ENCODE measurements at places on chromosomes 13 and 19.

DNA sequence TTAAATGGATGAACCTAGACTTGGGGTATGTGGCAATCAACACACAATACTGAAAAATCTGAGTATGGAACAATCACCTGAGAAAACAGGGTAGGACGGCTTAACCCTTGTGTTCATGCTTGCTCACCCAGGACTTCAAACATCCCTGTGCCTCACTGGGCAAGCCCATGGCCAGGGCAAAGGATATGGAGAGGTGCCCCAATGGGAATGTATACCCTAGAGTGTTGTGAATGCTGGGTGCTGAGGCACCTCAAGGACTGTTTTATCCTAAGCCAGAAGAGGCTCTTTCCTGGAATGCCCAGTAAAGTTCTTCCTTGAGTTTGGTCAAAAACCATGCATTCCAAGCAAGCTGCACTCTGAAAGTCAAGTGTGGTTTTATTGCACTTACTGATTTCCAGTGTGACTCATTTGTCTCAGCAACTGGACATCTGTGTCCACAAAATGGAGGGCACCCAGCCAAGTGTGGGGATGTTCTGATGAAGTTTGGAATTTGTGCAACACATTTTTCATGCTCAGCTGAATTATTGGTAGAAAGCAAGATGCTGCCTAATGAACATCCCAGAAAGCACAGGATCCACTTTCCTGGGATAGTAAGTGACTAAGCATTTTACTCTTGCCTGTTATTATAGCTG lies 531.3 kb downstream of the RFC3 start:
- DNase-seq = no peak

DNA sequence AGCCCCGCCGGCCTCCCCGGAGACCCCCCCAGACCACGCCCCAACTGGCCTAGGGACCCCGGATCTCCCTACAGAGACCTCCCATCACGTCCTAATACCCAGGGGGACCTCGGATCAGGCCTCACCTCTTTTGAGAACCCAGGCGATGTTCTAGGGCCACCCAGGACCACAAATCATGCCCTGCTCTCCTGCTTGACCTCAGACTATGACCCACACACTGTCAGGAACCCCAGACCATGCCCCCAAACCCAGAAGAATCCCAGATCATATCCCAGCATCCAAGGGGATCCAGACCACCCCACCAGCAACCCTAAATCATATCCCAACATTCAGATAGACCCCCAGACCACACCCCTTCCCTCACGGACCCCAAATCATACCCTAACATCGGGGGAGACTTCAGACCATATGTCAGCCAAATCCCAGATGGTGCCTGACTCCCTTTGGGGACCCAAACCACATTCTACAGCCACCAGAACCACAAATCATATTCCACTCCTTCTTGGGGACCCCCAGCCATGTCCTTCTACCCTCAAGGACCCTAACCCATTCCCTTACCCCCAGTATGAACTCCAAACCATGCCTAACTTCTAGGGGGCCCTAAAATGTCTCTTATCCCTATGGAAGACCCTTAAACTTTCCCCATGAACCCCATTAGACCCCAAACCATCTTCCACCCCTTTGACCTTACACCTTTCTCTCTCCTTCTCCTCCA lies 611 bp upstream of the LRFN1 start:
- DNase-seq = no peak

- DNase-seq = no peak
These were observed 977.6 kb downstream of the SLITRK5 start for GRCh38 chr13:88648598-88649373.

GRCh38 chr19:43441716-43442115 lies 23.7 kb downstream of the LYPD3 start:
- DNase-seq = no peak

DNA sequence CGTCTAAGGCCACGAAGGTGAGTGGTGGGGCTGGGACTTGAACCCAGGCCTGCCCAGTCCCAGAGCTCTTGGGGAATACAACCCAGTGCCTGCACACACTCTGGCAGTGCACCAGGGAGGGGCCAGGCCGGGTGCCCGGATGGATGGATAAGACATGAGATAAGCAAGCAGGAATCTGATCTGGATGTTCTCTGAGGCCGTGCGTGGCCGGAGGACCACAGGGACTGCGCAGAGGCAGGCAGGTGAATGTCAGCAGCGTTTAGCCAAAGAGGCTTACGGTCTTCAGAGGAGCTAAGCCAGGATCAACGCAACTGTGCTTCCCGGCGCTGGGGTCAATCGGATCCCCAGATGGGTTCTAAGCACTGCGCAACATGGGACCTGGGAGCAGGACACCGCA lies 1.5 kb downstream of the ZNF787 start:
- DNase-seq = no peak

- no peak for DNase-seq
These were observed 13.1 kb upstream of the SLC25A42 start for GRCh38 chr19:19050731-19051130.

- no peak for DNase-seq
These were observed 459 bp downstream of the PRAM1 start for GRCh38 chr19:8501981-8502380.

DNA sequence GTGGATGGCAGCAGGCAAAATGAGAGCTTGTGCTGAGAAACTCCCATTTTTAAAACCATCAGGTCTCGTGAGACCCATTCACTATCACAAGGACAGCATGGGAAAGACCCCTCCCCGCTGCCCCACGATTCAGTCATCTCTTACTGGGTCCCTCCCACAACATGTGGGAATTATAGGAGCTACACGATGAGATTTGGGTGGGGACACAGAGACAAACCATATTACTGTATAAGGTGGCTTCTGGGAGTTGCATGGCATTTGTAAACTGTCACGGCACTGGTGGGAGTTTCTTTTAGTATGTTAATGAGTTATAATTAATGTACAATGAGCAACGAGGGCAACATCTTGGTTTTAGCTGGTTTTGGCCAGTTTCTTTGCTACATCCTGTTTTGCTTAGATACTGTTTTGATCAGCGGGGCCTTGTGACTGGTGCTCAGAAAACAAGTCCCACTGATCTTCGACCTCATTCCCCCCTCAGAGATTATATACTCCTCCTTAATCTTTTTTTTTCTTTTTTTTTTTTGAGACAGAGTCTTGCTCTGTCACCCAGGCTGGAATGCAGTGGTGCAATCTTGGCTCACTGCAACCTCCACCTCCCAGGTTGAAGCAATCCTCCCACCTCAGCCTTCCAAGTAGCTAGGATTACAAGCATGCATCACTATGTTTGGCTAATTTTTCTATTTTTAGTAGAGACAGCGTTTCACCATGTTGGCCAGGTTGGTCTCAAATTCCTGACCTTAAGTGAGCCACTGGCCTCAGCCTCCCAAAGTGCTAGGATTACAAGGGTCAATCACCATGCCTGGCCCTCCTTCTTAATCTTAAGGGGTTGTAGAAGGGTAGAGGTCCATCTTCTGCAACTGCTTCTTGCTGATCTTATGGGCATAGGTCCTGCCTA lies 21.3 kb upstream of the ZNF599 start:
- no peak for DNase-seq

- no peak for DNase-seq
These were observed 29.5 kb downstream of the FPR3 start for GRCh38 chr19:51824281-51825005.

DNA sequence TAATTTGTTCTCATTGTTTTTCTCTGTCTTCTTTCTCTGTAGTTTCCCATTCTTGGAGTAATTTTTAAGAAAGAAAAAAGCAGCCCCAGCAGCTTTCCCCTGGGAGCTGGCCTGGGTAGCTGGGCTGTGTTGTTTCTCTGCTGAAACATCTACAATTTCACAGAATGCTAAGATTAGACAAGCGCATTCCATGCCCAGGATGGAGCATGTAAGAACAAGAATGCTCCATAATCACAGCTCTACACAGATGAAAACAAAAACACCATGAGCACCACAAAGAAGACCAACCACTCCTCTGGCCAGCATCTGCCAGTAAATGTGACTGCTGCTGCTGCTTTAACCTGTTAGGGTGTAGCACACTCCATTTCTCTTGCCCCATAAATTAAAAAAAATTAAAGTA lies 239.2 kb upstream of the SLITRK1 start:
- DNase-seq = no peak

- no peak for DNase-seq
These were observed 881.1 kb downstream of the PCDH9 start for GRCh38 chr13:66348745-66349690.

GRCh38 chr19:8210421-8211101 lies 1.4 kb downstream of the CERS4 start:
- no peak for DNase-seq

DNA sequence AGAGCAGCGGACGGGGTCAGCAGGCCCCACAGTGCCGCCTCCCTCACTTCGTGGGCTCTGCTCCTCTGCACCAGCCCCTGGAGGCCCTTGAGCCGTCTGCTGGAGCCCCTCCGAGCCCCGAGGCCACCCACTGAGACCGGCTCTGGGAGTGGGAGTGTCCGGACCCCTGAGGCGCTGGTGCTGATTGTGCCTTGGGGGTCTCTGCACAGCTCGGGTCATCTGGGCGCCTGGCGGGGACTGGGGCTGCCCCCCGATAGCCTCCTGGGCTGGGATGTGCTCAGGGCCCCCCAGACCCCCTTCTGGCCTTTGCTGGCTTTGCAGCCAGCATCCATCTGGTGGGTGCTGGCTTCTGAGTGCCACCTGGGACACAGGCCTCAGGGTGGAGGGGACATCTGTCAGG lies 15.4 kb downstream of the CBARP start:
- no peak for DNase-seq

DNA sequence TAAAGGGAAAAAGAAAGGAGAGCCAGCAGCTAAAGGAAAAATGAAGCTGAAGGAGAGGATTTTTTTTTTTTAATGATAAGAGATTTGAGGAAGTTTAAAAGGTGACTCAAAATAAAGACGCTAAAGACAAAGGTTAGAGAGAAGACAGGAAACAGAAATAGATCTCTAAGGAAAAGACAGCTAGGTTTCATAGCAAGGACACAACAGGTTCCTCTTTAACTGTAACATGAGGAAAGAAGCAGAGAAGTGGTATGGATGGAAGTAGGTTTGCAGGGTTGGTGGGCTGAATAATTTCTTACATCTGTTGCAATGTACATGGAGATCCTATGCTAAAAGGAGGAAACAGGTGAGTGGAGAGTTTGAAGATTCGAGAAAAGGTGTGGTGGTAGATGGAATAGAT lies 107.5 kb downstream of the MYCBP2 start:
- DNase-seq = no peak

DNA sequence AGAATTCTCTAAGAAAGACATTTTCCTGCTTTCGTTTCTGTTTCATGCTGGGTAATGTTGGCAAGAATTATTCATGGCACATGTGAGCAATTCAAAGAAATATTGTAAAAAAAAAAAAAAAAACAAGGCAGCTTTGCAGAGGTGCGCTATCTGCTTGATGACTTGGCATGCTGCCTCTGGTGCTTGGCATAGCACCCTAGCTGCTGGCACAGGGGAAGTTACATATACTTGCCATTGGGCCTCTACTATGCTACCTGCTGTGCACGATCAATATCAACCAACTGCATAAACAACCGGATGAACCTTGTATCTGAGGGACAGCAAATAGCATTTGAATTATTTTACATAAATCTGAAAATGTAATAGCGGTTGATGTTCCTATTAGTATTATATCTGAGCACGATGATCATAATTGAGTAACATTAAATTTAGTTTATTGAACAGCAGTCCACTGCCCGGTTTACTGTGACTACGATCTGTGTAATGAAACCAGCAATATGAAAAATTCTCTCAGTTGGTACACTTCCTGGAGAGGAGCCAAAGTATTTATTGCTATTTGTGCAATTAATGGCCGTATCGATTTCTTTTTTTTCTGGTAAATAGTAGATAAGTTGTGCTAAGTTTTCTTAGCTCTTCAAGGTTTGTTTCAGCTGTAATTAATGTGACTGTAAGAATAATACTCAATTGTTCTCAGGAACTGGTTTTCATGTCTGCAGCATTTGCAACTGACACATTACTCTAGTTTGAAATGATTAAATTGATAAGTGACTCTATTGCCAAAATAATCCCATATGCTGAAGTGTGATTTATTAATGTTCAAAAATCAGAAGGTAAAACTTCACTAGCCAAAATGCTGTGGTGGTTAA lies 717.3 kb downstream of the DACH1 start:
- no peak for DNase-seq

DNA sequence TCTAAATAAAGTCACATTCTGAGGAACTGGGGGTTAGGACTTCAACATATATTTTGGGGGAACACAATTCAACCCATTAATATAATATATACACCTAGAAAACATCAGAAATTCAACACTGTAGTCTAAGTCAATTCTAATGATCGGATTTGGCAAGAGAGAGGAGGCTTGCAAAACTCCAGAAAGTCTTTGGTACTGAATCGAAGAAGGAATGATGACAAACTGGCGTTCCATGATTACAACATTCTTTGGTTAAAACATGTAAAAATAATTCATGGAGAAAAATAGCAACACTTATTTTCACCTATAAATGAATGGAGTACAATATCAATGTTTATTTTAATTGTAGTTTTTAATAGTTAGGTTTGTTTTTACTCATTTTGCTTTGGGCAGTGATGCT lies 62.4 kb downstream of the MBNL2 start:
- no peak for DNase-seq

- no peak for DNase-seq
These were observed 201.4 kb downstream of the PCCA start for GRCh38 chr13:100290165-100290801.

- no peak for DNase-seq
These were observed 22.3 kb upstream of the SLC46A3 start for GRCh38 chr13:28741084-28741491.

GRCh38 chr19:33670398-33670797 lies 48.6 kb downstream of the CHST8 start:
- no peak for DNase-seq

- no peak for DNase-seq
These were observed 213.6 kb downstream of the PCDH20 start for GRCh38 chr13:61202042-61202441.

DNA sequence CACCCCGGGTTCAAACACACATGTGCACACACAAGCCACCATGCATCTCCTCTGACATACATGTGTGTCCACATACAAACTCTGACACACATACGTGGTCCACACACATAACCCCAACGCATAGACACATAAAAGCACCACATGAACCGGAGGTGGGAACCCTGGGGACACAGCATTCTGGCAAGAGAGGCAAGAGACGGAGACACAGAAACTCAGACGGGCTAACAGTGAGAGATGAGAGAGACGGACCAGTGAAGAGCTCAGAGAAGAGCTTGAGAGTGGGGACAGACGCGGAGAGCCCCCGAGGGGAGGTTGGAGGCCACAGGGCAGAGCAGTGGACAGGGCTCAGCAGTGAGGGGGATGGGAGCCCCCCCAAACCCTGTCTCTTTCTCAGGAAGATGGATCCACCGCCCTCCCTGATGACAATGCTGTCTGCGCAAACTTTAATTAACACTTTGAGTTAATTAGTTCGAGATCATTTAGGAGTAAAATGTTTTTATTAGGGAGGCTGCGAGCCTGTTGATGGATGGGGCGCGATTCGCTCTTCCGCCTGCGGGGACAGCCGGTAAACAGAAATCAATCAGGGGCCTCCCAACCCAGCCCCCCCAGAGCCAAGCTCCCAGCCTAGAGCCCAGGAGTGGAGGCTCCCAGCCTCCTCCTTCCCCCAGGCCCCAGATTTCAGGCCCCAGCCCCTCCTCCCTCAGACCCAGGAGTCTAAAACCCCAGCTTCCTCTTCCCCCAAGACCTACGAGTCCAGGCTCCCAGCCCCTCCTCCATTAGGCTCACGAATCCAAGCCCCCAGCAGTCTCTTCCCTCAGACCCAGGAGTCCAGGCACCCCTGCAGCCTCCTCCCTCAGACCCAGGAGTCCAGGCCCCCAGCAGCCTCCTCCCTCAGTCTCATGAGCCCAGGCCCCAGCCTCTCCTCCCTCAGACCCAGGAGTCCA lies 9.5 kb upstream of the ERFL start:
- no peak for DNase-seq

- DNase-seq = no peak
These were observed 52.1 kb downstream of the MYO9B start for GRCh38 chr19:17127671-17128070.

- DNase-seq = no peak
These were observed 48.6 kb downstream of the LHFPL6 start for GRCh38 chr13:39554371-39554770.
